Activated naive CD8-positive, alpha-beta T cell treated with anti-CD3 and anti-CD28 coated beads, Interleukin-2, amount 50 U/mL, for 24 hours (primary cell): ENCODE measurements at places on chromosomes 5 and 9.

- DNase-seq, result no peak
Measured at GRCh38 chr5:121668635-121669034, 183.0 kb upstream of the FTMT start.

DNA sequence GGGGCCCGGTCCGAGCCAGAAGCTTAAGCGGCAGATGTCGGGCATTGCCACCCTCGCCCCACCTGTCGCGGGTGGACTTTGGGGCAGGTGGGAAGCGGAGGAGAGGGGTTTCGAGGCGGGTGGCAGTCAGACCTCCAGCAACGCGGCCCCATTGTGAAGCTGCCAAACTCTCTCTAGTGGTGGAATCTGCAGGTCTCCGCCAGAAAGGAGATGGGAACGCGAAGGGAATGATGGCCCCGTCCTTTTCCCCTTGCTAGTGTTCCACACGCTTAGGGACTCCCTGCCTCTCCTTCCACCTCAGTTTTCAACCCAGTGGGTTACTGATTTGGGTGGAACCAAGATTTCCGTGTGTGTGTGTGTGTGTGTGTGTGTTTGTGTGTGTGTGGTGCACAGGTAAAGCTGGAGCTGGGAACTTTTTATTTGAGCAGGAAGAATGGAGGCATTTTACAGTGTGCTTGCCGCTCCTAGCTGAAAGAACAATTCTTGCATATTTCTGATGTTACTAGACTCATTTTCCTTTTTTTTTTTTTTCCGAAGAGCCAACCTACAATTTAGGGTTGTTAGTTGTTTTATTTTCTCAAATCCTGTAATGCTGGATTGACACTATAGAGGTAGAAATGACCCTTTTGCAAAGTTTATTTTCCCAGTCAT is 1.3 kb downstream of the MACIR start:
- DNase-seq, result no peak

- no peak for DNase-seq
Measured at GRCh38 chr5:3780907-3781306, 185.3 kb downstream of the IRX1 start.

DNA sequence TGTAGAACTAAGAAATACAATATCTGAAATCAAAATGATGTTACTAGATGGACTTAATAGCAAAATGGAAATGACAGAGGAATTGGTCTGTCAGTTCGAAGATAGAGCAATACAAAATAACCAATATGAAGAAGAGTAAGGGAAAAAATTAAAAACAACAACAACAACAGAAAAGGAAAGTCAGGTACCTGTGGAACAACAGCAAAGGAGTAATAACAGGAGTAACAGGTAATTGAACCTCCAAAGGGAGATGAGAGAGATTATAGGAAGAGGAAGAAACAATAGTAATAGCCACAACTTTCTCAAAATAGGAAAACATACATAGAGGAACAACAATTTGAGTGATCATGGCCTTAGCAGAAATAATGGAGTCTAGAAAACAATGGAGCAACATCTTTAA is 13.7 kb downstream of the POLK start:
- DNase-seq, result no peak

GRCh38 chr9:136311051-136312008 is 7.4 kb upstream of the CCDC187 start:
- DNase-seq, result no peak

DNA sequence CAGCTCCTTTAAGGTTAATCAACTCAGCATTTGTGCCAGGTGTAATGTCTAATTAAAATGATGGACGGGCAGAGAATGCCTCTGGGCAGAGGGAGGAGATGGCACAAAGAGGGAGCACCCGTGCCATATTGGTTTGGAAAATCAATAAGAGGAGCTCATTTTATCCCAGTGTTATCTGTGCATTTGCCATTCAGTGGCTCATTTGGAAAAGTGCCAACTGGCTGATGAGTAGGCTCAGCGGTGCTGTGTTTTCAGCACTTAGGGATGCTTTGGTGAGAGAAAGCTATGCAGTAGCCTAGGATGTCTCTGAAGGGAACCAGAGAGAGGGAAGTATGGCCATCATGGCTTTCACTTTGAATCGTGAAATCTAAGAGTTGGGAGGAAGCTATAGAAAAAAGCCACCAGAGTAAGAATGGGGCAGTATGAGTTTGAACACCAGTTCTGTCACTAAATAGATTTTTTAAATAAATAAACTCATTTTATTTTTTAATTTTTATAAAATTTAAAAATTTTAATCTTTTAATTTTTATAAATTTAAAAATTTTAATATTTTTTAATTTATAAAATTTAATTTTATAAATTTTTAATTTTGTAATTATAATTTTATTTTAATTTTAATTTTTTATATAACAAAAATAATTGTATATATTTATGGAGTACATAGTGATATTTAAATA is 472.8 kb downstream of the BRINP1 start:
- DNase-seq, result no peak

DNA sequence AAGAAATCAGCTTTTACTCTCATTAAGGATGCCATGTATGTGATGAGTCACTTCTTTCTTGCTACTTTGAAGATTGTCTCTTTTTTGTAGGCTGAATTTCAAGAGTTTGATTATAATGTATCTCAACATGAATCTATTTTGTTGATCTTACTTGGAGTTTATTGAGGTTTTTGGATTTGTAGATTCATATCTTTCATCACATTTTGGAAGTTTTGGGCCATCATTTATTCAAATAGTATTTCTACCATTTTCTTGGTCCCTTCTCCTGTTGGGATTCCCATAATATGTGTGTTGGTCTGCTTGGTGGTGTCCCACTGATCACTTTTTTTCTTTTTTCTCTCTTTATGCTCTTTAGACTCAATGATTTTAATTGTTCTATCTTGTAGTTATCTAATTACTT is 116.3 kb downstream of the CNTLN start:
- DNase-seq, result no peak

- DNase-seq, result peak; percentile 62
Measured at GRCh38 chr9:133351908-133352634, 4.1 kb downstream of the RPL7A start.

DNA sequence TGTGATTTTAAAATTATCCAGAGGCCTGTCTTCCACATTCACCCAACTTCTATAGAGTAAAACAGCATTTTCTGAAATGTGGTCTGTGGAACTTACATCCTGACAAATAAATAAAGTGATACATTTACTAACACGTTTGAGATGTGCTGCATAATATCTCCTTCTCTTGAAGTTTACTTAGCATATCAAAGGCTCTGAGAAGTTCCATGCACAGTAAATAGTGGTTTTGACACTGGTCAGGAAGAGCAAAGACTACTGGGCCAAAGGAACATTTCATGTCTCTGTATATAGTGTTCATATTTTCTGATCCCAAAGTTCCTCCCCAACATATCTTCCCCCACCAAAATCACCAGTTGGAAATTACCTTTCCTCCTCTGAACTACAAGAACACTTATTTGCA is 30.5 kb upstream of the TARS1 start:
- DNase-seq, result no peak

- DNase-seq, result no peak
Measured at GRCh38 chr5:80555099-80555498, 15.0 kb downstream of the ANKRD34B start.

DNA sequence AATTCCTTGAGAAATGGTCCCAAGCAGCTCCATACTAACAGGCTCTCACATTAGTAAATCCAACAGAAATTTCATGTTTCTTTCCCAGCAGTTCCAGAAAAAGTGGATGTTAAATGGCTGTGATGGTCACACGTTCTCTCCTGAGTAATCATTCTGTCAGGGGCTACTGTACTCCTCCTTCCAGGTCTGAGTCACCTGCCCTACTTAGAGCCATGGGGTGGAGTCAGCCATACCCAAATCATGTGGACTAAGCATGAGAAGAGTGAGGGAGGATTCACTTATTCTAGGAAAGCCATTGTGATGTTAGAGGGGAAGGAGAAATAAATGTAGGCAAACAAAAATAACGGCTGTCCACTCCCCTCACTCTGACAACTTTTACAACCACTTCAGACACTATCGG is 547.2 kb downstream of the CSNK1G3 start:
- no peak for DNase-seq

GRCh38 chr5:1776831-1777230 is 22.8 kb downstream of the MRPL36 start:
- DNase-seq, result no peak

- DNase-seq, result peak; percentile 61
Measured at GRCh38 chr5:61625681-61626621, 293.9 kb downstream of the ZSWIM6 start.

GRCh38 chr5:72130351-72130761 is 23.1 kb downstream of the MAP1B start:
- no peak for DNase-seq

GRCh38 chr9:105158898-105159297 is 85.6 kb upstream of the SLC44A1 start:
- no peak for DNase-seq

GRCh38 chr9:72041775-72042194 is 18.6 kb downstream of the C9orf57 start:
- no peak for DNase-seq

DNA sequence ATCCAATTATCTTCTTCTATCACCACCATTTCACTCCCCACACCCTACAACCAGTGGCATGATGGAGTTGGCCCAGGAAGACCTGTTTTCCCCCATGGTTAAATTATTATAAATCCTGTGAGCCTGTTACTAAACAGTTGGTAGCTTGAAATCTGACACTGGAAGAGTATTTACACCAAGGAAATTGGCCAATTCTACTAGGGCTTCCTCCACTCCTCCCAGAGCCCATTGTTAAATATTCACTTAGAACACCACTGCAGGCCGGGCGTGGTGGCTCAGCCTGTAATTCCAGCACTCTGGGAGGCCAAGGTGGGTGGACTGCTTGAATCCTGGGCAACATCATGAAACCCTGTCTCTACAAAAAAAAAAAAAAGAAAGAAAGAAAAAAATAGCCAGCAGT is 32.4 kb upstream of the CKS2 start:
- no peak for DNase-seq

GRCh38 chr5:98031926-98032325 is 741.5 kb upstream of the RGMB start:
- DNase-seq, result no peak

GRCh38 chr5:42436051-42436450 is 12.8 kb downstream of the GHR start:
- DNase-seq, result no peak

- peak; percentile 55 for DNase-seq
Measured at GRCh38 chr5:111224561-111225345, 569 bp downstream of the CAMK4 start.

GRCh38 chr9:129351058-129351641 is 173.1 kb upstream of the IER5L start:
- DNase-seq, result no peak

DNA sequence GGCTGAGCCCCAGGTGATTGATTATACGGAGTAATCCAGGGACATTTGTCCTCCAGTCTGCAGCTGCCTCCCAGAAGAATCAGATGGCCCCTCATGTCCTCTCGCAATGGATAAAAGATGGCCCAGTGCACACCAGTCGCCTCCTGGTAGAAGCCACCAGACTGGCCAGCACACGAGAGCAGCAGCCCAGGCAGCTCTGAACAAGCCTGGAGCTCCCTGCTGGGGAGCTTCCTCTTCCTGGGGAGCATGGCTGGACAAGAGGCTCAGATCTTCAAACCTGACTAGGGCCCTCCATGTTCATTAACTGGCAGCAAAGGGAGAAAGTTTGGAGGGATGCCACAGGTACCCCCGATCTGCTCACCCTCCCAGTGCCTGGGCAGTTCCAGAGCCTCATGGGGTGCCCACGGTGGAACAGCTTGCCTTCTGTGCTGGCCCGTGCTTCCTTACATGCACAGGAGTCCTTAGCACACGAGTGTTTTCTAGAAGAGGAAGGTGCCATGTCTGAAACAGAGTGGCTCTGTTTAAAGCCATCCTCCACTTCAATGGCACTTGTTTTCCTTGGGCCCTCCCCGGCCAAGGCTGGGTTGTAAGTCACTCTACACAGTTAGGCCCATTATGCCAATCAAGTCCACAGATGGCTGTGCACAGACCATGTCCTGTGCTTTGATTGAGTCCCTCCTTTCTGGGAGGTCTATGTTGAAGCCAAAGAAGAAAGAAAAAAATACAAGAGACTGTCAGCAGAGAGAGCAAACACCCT is 75.6 kb downstream of the PRRT1B start:
- DNase-seq, result no peak

- DNase-seq, result no peak
Measured at GRCh38 chr5:178442405-178443257, 147.6 kb downstream of the COL23A1 start.

DNA sequence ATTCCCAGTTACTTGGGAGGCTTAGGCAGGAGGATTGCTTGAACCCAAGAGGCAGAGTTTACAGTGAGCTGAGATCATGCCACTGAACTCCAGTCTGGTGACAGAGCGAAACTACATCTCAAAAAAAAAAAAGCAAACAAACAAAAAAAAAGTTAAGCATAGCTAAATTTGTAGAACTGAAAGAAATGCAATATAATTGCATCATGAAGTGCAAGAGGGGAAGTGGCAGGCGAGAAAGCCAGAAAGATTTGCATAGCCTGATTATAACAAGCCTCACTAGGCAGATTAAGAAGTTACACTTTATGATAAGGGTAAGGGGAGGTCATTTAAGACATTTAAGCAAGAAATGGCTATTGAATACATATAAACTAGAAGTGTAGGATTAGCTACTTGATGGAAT is 187.1 kb downstream of the EDIL3 start:
- DNase-seq, result no peak

- no peak for DNase-seq
Measured at GRCh38 chr5:21649969-21650368, 1203.2 kb downstream of the CDH12 start.

- no peak for DNase-seq
Measured at GRCh38 chr9:90188656-90189055, 454.0 kb downstream of the DIRAS2 start.

DNA sequence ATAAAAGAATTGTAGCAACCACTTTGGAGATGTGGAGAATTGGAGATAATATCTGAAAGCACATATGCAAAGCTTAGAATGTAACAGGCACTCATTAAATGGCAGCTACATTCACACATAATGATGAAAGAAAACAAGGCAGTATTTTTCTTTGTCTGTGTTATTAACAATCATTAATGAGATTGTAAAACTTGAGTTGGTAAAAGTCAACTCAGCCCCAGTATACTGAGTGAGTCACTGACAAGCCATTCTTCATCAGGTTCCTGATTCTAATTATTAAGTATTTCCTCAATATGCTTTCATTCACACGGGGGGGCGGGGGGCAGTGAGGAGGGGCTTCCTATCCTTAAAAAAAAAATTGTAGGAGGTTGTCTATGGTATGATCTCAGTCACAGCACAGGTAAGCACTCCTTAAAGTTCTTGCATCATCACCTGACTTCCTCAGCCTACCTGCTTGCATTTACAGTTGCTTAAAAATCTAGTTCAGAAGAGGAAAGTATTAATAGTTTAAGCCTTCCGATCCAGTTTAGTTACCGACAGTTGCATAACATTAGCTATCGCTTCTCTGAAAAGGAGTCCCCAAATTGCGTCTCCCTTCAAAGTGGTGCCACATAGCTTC is 379.8 kb downstream of the EFNA5 start:
- no peak for DNase-seq

GRCh38 chr9:1179366-1179765 is 129.2 kb downstream of the DMRT2 start:
- DNase-seq, result no peak
